ENCODE measurements at places on chromosomes 1 and 21. TPM values are rescaled to one million over a fixed set of nuclear protein-coding genes. Genes with fewer than 3 reads are reported as not detected.

The CFHR2 gene
- total RNA-seq: not detected

The GBP6 gene
- not detected for total RNA-seq

The RGS4 gene
- not detected for total RNA-seq

The MCOLN3 gene
- not detected for total RNA-seq

The PLCH2 gene
- 3.1 TPM for total RNA-seq

The RAP1GAP gene
- 69.0 TPM for total RNA-seq

The ACTL8 gene
- 0.55 TPM for total RNA-seq

The VSIG8 gene
- 0.13 TPM for total RNA-seq

The FGR gene
- not detected for total RNA-seq

The OR2L2 gene
- total RNA-seq: not detected

The HSPG2 gene
- 235 TPM for total RNA-seq

The OLFML3 gene
- total RNA-seq: not detected

The SPRR2F gene
- not detected for total RNA-seq

The C8B gene
- total RNA-seq: not detected

The EPHX1 gene
- total RNA-seq: 64.2 TPM

The NBPF6 gene
- not detected for total RNA-seq

The KRTAP13-4 gene
- not detected for total RNA-seq

The PM20D1 gene
- total RNA-seq: not detected

The CFHR3 gene
- total RNA-seq: 0.55 TPM

The FCRL3 gene
- total RNA-seq: not detected

The LAMB3 gene
- total RNA-seq: 120 TPM

The TMED5 gene
- total RNA-seq: 40.3 TPM

The MORC3 gene
- total RNA-seq: 6.8 TPM

The CDC42BPA gene
- total RNA-seq: 17.9 TPM

The TRAF3IP3 gene
- not detected for total RNA-seq

The NR1I3 gene
- not detected for total RNA-seq

The E2F2 gene
- 4.7 TPM for total RNA-seq

The PALMD gene
- total RNA-seq: 0.16 TPM

The SIPA1L2 gene
- 5.1 TPM for total RNA-seq

The CD5L gene
- not detected for total RNA-seq

The SHE gene
- total RNA-seq: not detected

The C1orf116 gene
- total RNA-seq: 47.1 TPM

The HMGCS2 gene
- total RNA-seq: 10.2 TPM

The POTED gene
- not detected for total RNA-seq

The PDPN gene
- not detected for total RNA-seq

The MFAP2 gene
- 0.08 TPM for total RNA-seq

The SLC45A1 gene
- not detected for total RNA-seq

The HTR6 gene
- not detected for total RNA-seq

The S100A12 gene
- total RNA-seq: not detected

The OR1C1 gene
- not detected for total RNA-seq

The C4BPB gene
- total RNA-seq: 8.4 TPM

The TMCO2 gene
- total RNA-seq: not detected

The OR2T11 gene
- total RNA-seq: not detected

The GPR137B gene
- total RNA-seq: 2.6 TPM

The LCE1D gene
- not detected for total RNA-seq

The KRTAP10-4 gene
- total RNA-seq: not detected

The ADARB1 gene
- total RNA-seq: 5.0 TPM

The OR14K1 gene
- not detected for total RNA-seq
